Stimulated activated CD8-positive, alpha-beta memory T cell treated with anti-CD3 and anti-CD28 coated beads, Interleukin-4, amount 100 ng/mL, for 1 hour (primary cell): ENCODE measurements at places on chromosomes 5 and 9.

GRCh38 chr5:126398791-126399190 is 24.4 kb upstream of the GRAMD2B start:
- DNase-seq = no peak

- DNase-seq = no peak
These were observed 17.2 kb downstream of the TMEM252 start for GRCh38 chr9:68523367-68523936.

DNA sequence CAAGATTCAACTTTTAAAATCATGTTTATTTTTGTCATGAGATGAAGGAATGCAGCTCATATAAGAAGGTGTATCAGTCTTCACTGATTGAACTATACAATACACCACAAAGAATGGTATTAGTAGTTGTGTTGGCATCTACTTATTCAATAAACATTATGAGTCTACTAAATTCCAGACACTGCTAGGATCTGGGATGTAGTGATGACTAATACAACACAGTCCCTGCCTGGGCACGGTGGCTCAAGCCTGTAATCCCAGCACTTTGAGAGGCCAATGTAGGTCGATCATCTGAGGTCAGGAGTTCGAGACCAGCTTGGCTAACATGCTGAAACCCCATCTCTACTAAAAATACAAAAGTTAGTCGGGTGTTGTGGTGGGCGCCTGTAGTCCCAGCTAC is 171.4 kb upstream of the NFIB start:
- DNase-seq = no peak

GRCh38 chr5:135072387-135073281 is 38.6 kb upstream of the PITX1 start:
- no peak for DNase-seq
